ENCODE measurements at places on chromosomes 7 and 10. TPM values are rescaled to one million over a fixed set of nuclear protein-coding genes. Genes with fewer than 3 reads are reported as not detected.

- DNase-seq, result no peak
Measured at GRCh38 chr7:50212666-50213621, 91.6 kb upstream of the IKZF1 start.

ADAM8 gene
- 1.5 TPM for total RNA-seq

- DNase-seq, result peak; percentile 7
Measured at GRCh38 chr7:78510580-78511188, 712.1 kb downstream of the PHTF2 start.

DNA sequence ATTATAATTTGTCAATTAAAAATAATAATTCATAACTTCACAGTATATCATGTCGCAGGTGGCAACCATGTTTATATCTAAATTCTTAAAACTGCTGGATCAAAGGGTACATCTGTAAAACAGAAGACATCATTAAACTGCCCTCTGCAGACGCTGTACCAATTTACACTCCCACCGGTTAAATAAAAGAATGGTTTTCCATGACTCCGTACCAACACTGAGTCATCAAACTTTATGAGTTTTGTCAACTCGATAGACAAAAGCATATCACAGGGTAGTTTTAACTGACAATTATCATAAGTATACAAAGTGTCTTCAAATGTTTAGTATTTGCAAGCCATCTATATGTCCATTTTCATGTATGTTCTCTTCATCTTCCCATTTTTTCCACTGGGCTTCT, 5.7 kb upstream of the GSTK1 start:
- DNase-seq, result no peak

DNA sequence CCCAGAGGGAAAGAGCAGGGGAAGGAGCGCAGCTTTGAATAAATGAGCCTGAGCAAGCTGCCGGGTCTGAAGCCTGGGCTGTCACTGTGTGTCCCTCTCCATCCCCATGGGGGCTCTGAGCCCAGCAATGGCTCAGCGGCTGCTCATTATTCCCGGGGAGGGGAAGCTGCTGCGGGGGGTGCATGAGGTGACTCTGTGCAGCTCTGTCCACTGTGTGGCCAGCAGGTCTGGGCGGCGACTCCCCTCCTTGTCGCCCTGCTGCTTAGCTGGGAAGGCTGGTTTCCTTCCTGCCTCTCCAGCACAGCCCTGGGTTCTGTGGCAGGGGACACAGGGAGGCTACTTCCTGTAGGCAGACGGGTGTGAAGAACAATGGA, 234.2 kb downstream of the PRPF18 start:
- peak; percentile 52 for DNase-seq

GRCh38 chr7:43038254-43038653, 74.2 kb upstream of the HECW1 start:
- no peak for DNase-seq

DNA sequence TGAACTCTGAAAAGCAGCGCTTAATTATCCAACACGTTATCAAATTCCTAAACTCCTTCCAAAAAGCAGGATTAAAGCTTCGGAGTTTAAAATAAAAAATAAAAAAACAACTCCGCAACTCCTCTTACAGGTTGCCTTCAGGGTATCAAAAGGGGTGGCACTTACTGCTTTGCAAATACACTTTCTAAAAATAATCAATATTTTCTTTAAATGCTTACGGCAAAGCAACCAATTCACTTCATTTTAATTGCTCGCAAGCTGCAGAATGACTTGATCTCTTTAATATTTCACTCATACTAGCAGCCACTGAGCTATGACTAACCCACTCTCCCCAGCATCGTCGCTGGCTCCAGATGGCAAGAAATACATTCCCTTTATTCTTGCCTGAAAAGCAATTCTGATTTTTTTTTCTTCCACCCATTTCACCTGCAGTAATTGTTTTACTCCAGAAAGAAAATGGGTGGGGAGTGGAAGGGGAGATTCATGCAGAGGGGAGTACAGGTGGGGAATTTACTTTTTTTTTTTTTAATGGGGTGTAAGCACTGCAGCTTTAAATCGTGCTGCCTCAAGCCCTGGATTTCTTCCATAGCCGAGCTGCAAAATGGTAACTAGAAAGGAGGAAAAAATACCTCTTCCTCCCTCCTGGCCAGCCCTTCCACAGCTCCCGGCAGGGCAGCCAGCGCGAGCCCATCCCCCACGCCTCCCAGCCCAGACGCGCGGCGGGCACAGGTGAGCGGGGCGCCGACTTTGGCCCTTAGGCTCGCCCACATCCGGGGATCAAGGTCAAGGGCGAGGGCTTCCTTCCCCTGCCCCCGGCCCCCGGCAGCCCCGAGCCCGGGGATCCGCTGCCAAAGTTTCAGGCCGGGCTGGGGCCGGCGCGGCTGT, 54.2 kb upstream of the FHIP2A start:
- DNase-seq, result peak; percentile 47

MMD2 gene
- total RNA-seq, result not detected

GRCh38 chr7:44445986-44446671, 44.3 kb downstream of the NUDCD3 start:
- no peak for DNase-seq

ZC3HAV1L gene
- total RNA-seq, result 1.8 TPM

VSTM2A gene
- not detected for total RNA-seq

DNA sequence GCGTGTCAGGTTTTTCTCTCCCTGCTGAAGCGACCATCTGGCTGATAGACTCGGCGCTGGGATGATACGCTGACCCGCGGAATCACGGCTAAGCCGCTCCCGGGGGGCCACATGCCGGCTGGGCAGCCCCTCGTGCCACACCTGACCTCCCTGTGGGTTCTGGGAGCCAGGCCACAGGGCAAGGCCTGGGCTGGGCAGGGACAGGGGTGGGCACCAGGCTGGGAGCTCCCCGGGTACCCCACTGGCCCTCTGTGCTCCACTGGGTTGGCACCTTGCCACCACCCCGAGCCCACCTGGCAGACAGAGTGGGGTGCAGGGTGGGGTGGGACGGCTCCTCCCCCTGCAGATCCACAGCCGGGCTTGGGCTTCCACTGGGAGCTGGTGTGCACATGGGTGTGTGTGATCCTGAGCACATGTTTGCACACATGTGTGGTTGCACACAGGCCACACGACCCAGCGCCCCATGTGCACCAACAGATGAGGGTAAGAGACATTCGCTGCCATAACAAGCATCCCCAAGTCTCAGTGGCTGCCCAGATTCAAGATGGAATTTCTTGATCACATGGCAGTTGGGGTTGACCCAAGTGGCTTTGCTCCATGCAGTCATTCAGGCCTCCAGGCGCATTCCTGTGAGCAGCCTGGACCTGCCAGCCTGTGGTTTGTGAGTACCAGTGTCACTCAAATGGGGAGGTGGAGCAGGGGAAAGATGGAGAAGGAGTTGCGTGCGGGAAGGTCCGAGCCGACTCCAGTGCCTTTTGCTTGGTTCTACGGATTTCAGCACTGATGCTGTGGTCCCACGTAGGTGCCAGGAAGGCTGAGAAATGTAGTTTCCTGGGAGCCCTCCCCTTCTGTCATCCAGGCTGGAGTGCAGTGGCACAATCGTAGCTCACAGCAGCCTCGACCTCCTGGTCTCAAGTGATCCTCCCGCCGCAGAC, 79.7 kb downstream of the UNCX start:
- no peak for DNase-seq

DNA sequence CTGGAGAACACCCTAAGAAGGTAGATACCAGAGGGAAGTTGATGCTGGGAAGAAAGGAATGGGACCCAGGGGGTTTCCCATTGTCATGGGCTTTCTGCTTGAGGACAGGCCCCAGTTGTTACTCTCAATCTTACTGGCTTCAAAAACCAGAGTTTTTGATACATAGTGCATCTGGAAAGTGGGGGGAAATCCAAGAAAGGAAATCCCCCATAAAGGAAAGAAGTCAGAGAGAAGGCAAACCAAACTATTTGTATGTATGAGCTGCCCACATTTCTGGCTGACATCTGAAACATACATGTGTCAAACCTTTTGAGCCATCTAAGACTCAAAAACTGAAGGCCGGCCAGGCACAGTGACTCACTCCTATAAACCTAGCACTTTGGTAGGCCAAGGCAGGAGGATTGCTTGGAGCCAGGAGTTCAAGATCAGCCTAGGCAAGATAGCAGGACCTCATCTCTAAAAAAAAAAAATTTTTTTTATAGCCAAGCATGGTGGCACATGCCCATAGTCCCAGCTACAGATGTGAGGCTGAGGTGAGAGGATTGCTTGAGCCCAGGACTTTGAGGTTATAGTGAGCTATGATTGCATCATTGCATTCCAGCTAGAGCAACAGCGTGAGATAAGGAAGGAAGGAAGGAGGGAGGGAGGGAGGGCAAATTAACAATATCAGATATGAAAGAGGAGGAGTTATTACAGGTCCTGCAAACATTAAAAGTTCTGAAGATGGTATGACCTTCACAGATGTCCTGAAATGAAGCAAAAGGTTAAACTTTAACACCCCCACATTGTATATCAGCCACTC, 6.7 kb upstream of the COA1 start:
- no peak for DNase-seq

MYL10 gene
- total RNA-seq, result not detected

- peak; percentile 87 for DNase-seq
Measured at GRCh38 chr10:121974535-121975294, at the start of gene NSMCE4A. Gene NSMCE4A, minus strand, starts transcription at chr10:121975217. Its CDS starts 52 bp downstream, at chr10:121975165.

DNA sequence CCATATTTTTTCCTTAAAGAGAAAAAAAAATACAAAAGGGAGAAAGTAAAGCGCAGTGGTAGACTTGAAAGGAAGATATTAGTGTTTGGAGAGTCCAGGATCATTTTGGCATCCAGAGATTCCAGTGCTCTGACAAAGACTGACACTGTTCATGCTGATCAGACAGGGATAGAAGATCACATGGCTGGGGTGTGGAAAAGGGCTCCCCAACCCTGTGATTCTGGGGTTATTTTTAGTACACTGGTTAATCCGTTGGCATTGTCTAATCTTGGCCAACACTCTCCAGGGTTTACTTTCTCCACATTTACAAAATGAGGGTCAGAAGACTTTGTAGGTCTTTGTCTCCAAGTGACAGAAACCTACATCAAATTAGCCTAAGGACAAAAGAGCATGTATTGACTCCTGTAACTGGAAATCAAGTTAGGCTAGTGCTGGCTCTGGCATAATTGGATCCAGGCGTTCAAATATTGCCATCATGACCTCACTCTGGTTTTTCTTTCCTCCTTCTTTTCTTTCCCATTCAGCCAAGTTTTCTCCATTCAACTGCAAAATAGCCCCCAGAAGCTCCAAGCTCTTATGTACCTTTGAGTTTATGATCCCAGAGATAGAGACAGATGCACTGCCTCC, 181.6 kb downstream of the PHTF2 start:
- DNase-seq, result no peak

- DNase-seq, result no peak
Measured at GRCh38 chr10:109746861-109747260, 176.4 kb downstream of the XPNPEP1 start.

DNA sequence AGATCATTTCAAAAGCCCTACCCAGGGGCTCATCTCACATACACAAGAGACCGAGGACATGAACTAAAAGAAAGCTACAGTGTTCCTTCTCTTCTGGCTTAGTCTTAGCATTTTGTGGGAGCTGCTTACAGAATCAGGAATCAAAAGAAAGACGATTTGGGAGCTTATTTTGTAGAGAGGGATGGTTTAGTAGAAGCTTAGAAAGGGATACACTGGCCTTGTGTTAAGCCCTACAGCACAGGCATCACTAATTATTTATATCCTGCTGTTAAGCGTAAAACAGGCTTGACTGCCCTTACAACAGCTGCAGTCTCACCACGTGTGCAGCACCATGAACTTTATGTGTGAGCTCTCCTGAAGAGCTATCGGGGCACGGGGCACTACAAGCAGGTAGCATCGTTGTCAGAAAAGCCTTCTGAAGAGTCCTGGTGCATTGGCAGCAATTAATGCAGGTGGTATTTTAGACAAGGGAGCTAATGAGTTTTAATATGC, 798.3 kb downstream of the NXPH1 start:
- DNase-seq, result no peak

GRCh38 chr10:15121707-15122106, 24.6 kb downstream of the RPP38 start:
- DNase-seq, result no peak

DNA sequence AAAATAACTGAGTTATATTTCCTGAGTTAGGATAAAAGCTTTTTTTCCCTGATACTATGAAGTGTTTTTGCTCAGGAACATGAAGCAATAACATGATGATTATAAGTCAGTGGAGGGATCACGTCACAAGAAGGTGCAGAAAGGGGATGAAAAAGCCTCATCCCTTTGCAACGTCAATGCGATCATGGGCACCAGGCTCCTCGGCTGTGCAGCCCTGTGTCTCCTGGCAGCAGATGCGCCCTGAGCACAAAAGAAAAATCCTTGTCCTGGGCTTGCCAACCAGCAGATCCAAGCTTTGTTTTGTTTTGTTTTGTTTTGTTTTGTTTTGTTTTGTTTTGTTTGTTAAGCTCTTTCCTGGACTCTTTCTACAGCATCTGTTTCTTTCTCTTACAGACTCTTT, 103.5 kb upstream of the PRSS1 start:
- DNase-seq, result no peak

DNA sequence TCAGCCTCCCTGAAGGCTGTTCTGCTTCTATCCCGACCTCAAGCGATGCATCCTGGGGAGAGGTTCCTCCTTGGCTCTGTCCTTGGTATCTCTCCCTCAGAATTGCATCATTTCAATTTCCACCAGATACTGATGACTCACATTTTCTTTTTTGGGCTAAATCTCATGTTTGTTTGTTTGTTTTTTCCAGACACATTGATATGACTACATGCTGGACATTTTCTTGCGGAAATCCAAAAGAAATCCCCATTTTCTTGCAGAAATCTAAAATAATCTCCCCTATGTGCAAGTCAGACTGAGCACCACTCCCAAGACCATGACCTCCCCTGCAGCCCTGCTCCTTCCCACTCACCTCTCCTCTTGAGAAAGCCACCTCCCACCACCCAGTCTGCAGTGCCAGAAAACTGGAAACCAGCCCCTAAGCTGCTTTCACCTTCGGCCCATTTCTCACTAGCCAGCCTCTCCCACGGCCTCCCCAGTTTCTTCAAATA, 260.2 kb upstream of the PRKCQ start:
- DNase-seq, result peak; percentile 39

DNA sequence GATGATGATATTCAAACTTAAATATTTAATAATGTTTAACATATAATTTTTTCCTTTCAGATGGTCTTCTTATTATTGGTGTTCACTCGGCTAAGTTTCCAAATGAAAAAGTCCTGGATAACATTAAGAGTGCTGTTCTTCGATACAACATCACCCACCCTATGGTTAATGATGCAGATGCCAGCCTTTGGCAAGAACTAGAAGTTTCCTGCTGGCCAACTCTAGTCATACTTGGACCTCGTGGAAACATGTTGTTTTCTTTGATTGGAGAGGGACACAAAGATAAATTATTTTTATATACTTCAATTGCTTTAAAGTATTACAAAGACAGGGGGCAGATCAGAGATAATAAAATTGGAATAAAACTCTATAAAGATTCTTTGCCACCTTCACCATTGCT, 22.0 kb downstream of the NHLRC2 start:
- DNase-seq, result no peak

GRCh38 chr10:94992811-94993210, 54.4 kb downstream of the CYP2C9 start:
- no peak for DNase-seq

NPFFR1 gene
- total RNA-seq, result not detected

LRRD1 gene
- not detected for total RNA-seq

GRCh38 chr10:62019013-62019684, 117.7 kb downstream of the ARID5B start:
- no peak for DNase-seq
